ENCODE measurements at places on chromosomes 2 and 18.

GRCh38 chr2:78020491-78020890 is 498.3 kb upstream of the LRRTM4 start:
- DNase-seq, result no peak

DNA sequence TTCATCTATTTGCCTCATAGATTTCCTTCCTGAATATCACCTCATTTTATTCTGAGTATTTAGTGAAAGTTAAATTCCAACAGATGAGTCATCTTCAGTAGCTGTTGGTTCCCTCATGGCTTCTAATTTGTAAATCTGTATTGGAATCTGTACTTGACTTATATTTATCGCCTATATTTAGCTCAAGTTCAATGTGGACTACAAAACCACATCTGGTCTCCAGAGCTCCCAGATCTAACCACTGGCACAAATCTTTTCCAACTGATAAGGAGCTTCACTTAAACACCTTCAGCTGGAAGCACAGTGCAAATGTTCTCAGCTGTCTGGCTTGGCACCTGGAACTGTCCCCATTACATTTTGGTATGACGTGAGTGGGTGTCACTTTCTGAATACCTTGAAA is 82.8 kb upstream of the DSEL start:
- no peak for DNase-seq

GRCh38 chr2:223771475-223771874 is 65.9 kb downstream of the AP1S3 start:
- DNase-seq, result no peak

DNA sequence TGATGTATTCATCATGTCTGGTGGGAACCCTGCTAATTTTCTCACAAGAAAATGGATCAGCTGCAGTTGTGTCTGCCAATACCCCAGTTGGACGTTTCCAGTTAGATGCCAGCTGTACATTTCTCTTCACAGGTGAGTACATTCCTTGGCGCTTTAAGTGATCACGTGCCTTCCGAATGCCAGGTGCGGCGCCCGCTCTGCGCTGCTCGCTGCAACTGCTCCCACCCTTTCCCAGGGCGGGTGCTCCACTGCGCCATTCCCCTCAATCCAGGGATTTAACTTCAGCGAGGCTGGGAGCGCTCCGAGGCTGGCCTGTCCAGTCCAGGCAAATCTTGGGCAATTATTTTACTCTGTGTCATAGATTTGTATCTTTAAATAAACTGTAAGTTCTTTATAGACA is 225.0 kb upstream of the RAB6C start:
- DNase-seq, result no peak

DNA sequence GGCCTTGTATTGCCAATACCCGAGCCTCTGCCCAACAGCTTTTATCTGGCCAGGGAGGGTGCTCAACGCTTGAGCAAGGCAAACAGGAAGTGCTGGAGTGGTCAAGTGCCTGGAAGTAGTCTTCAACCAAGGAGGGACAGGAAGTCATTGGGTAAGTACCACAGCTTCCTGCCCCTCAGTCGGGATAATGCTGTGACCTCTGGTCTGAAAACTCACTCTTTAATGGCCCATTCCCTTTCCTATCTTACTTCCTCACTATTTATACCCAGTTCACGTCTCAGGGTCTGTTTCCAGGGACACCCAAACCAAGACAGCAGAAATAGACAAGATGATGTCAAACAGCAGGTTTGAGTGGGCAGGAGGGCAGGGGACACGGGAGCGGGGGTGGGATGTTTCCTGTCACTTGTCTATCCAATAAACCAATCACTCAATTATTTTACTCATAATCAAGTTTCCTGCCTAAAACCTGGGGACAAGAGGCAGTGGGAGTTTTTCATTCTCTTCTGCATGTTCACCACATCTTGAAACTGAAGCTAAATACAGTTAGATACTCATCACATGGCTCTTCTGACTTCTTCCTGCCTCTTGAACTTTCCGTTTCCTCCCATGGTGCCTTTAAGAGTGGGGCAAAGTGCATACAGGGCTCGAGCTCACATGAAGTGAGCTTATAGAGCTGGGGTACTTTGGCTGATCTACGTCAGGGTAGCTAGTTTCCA is 68.9 kb upstream of the CAB39 start:
- no peak for DNase-seq

DNA sequence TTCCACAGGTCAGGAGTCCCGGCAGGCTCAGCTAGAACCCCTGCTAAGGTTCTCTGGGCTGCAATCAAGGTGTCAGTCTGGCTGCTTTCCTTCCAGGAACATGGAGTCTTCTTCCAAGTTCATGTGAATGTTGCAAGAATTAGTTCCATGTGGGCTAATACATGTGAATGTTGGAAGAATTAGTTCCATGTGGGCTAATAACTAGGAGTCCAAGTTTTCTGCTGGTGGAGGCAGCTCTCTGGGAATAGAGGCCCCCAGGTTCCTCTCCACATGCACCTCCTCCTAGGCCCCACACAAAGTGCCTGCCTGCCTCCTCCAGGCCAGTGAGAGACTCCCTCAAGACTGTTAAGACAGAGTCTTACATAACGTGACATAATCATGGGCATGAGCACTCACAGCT is 140.8 kb upstream of the SLC35G4 start:
- no peak for DNase-seq

All from left renal pelvis (tissue), 4 donors.